ENCODE measurements at places on chromosomes 2 and 18.

- no peak for DNase-seq
These were observed 168.8 kb downstream of the SH3RF3 start for GRCh38 chr2:109297566-109298490.

GRCh38 chr2:76393356-76393755 is 682.6 kb upstream of the GCFC2 start:
- DNase-seq: no peak

DNA sequence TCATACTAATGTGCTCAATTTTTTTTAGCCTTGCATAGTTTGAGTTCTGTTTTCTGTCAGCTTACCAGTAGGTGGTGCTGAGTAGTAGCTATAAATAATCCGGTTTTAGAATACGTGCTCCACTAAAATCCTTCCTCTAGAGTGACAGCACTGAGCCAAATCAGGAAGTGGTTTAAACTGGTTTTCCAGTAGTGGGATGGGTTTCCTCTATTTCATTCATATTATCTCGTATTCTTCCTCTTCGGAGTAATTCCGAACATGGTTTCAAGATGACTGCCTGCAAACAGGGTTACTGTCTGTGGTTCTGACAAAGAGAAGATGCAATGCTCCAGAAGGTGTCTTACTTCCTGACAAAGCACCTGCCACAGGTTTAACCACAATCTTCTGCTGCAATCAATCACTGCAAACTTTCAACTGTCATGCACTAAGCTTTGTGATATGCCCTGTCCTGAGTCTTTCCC is 496.9 kb upstream of the VRK2 start:
- no peak for DNase-seq

- no peak for DNase-seq
These were observed 773 bp downstream of the CMPK2 start for GRCh38 chr2:6864923-6865345.

GRCh38 chr2:217494557-217494956 is 508.2 kb downstream of the TNS1 start:
- DNase-seq: no peak

Data from activated CD4-positive, alpha-beta T cell treated with anti-CD3 and anti-CD28 coated beads, Interleukin-2, amount 50 U/mL, for 24 hours (primary cell).